Gastroesophageal sphincter (tissue), 4 donors: ENCODE measurements at places on chromosomes 2 and 18.

- H3K4me3 ChIP-seq = no peak overlapping the region
- ATAC-seq = no peak
- no peaks in the 10 kb centered on the region for H3K4me1 ChIP-seq
- H3K27ac ChIP-seq = no peak overlapping the region
- no peaks in the 10 kb centered on the region for H3K36me3 ChIP-seq
Measured at GRCh38 chr2:141513853-141514252, 617.0 kb downstream of the LRP1B start.

DNA sequence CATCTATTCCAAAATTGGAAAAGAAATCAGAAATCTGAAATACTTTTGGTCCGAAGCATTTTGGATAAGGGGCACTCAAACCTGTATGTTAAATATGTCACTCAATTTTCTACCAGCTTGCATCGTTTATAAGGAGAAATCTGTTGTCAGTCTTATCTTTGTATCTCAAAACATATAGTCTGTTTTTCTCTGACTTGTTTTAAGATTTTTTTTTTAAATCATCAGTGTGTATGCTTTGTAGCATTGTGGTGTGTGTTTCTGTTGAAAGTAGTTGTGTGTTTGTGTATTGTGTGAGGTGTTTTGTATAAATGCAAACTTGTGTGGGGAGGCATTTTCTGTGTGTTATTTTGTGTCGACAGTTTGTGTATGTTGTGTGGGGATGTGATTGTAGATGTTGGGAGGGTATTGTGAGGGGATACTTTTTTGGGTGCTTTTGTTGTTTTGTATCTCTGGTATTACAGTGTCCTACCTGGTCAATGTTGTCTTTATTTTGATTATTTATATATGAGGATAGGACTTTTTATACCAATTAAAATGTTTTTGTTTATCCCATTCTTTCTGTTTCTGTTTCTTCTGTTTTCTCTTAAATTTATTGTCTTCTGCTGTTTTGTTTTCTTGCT is 30.9 kb downstream of the SMCHD1 start:
- peaks cover 63% of the 10 kb centered on the region for H3K36me3 ChIP-seq
- ATAC-seq = no peak
- peaks cover 12% of the 10 kb centered on the region for H3K4me1 ChIP-seq
- H3K27ac ChIP-seq = no peak overlapping the region
- H3K27me3 ChIP-seq = no peaks in the 10 kb centered on the region

- no peak overlapping the region for H3K4me3 ChIP-seq
- H3K4me1 ChIP-seq = peaks cover 21% of the 10 kb centered on the region
Measured at GRCh38 chr2:190462611-190463010, 54.5 kb downstream of the MFSD6 start.

GRCh38 chr2:61363580-61363979 is 107.3 kb downstream of the USP34 start:
- no peak for ATAC-seq
- peaks cover 45% of the 10 kb centered on the region for H3K36me3 ChIP-seq
- no peaks in the 10 kb centered on the region for H3K27me3 ChIP-seq

GRCh38 chr2:205689820-205690219 is 7.5 kb downstream of the NRP2 start:
- H3K27me3 ChIP-seq = no peaks in the 10 kb centered on the region
- H3K4me3 ChIP-seq = peak overlapping the region; percentile 92
- ATAC-seq = no peak
- H3K36me3 ChIP-seq = peaks cover 4% of the 10 kb centered on the region
- peaks cover 26% of the 10 kb centered on the region for H3K4me1 ChIP-seq
- peak overlapping the region; percentile 96 for H3K27ac ChIP-seq

DNA sequence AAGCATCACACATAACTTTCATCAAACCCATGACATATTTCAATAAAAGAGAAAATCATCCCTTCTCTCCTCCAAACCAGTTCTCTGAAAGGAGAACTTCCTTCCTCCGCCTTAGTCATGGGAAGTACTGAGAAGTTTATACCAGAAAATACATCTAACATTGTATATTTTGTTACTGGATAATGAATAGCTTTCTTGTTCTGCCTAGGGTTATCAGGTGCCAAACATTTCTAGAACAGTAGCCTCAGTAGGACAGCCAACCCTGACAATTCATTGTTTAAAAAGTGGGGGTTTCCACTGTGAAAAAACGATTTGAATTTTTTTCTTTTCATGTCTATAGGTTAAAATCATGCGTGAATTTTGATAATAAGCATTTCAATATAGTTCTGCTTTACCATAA is 16.0 kb upstream of the DAW1 start:
- no peak for ATAC-seq
- H3K4me1 ChIP-seq = no peaks in the 10 kb centered on the region
- no peak overlapping the region for H3K27ac ChIP-seq
- H3K27me3 ChIP-seq = no peaks in the 10 kb centered on the region
- no peak overlapping the region for H3K4me3 ChIP-seq

GRCh38 chr18:44793685-44794084 is 113.0 kb downstream of the SETBP1 start:
- H3K27me3 ChIP-seq = no peaks in the 10 kb centered on the region
- ATAC-seq = no peak

- H3K4me1 ChIP-seq = peaks cover 14% of the 10 kb centered on the region
- no peaks in the 10 kb centered on the region for H3K36me3 ChIP-seq
Measured at GRCh38 chr2:236730393-236730792, 160.8 kb downstream of the ACKR3 start.

DNA sequence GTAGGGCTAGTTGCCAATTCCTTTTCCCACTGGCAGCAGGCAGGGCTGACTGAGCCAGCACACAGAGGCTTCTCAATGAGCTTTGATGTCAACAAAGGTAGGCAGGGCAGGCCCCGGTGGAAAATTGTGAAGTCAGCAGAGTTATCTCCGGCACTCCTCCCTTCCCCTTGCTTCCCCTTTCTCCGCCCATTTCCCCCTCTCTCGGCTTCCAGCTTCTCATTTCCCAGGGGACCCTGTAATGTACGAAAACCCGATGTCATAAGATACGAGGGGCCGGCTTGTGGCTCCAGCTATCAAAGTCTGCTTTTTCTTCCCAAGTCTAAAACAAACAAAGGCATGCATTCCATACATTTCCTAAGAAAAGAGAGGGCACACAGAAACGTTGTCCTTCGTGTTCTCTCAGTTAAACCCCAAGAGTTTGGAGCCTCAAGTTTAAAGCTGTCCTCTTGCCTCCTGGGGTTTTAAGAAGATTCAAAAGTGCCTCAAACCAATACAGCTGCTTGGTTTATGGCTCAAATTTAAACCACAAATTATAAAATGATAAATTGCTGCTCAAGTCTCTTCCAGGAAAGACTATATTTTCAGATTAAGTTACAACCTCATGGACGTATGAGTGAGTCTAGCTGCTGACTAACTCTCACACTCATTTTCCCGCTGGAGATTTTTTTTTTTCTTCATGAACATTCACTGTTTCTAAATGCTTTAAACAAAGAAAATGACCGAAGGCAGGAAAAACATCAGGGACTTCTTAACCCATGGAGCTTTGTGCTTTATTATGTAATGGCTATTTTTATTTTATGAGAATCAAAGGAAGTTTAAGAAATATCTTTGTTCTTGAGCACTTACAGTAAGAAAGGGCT is 27.2 kb upstream of the EML4 start:
- H3K4me3 ChIP-seq = no peak overlapping the region
- peaks cover 33% of the 10 kb centered on the region for H3K4me1 ChIP-seq
- peak overlapping the region; percentile 64 for H3K27ac ChIP-seq

DNA sequence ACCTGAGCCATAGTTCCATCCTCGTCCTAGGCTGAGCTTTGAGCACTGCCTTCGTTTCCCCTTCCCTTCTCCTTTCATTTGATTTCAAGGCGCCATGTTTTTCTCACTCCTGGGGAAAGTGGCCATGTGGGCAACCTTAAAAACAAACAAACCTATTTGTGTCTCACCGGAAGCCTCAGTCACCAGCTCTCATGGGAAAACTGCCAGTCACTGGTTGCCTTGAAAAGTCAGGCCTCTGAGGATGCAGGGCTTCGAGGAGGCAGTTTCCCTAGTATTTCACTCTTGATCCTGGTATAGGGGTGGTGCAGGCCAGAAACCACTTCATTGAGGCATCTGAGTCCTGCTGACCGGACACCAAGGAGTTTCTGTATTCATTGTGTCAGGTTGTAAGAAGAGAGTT is 59.2 kb upstream of the TRIB2 start:
- no peaks in the 10 kb centered on the region for H3K36me3 ChIP-seq
- no peaks in the 10 kb centered on the region for H3K4me1 ChIP-seq
- ATAC-seq = no peak
- no peak overlapping the region for H3K27ac ChIP-seq

- H3K36me3 ChIP-seq = no peaks in the 10 kb centered on the region
- H3K27ac ChIP-seq = no peak overlapping the region
- no peak overlapping the region for H3K4me3 ChIP-seq
- H3K4me1 ChIP-seq = no peaks in the 10 kb centered on the region
- ATAC-seq = no peak
- H3K27me3 ChIP-seq = no peaks in the 10 kb centered on the region
Measured at GRCh38 chr18:74610051-74610615, 12.5 kb downstream of the ZNF407 start.

GRCh38 chr2:138201286-138201685 is 237.0 kb downstream of the HNMT start:
- no peaks in the 10 kb centered on the region for H3K4me1 ChIP-seq
- H3K27ac ChIP-seq = no peak overlapping the region
- no peaks in the 10 kb centered on the region for H3K36me3 ChIP-seq

GRCh38 chr2:226423498-226423960 is 376.1 kb downstream of the IRS1 start:
- no peaks in the 10 kb centered on the region for H3K36me3 ChIP-seq
- no peak overlapping the region for H3K27ac ChIP-seq
- no peak overlapping the region for H3K4me3 ChIP-seq

- no peak for ATAC-seq
- H3K4me3 ChIP-seq = no peak overlapping the region
- H3K4me1 ChIP-seq = no peaks in the 10 kb centered on the region
- no peaks in the 10 kb centered on the region for H3K27me3 ChIP-seq
Measured at GRCh38 chr18:60182223-60182622, 190.4 kb downstream of the MC4R start.

- no peaks in the 10 kb centered on the region for H3K4me1 ChIP-seq
- H3K27me3 ChIP-seq = no peaks in the 10 kb centered on the region
- no peaks in the 10 kb centered on the region for H3K36me3 ChIP-seq
- H3K4me3 ChIP-seq = no peak overlapping the region
- no peak overlapping the region for H3K27ac ChIP-seq
Measured at GRCh38 chr2:35228584-35228983, 1127.0 kb upstream of the CRIM1 start.

GRCh38 chr2:126413079-126413478 is 242.9 kb upstream of the GYPC start:
- no peaks in the 10 kb centered on the region for H3K36me3 ChIP-seq
- H3K27me3 ChIP-seq = no peaks in the 10 kb centered on the region
- no peak for ATAC-seq
- H3K4me3 ChIP-seq = no peak overlapping the region

DNA sequence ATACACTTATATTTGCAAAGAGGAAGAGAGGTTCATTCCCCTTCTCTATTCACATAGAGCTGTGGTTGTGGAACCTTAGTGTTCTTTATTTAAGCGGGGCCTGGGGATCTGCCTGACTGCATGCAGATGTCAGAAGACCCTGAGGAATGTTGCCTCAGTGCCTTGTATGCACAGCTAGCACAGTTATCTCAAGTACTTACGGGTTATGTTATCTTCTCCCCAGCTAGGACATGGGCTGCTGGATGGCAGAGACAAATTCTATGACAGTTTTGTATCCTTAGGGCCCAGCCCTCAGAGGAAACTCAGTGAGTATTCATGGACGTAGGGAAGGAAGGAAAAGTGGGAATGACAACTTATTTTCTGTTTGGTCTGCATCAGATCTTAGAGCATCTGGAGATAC is 37.7 kb upstream of the RTN4 start:
- no peak overlapping the region for H3K27ac ChIP-seq
- H3K36me3 ChIP-seq = no peaks in the 10 kb centered on the region
- no peaks in the 10 kb centered on the region for H3K4me1 ChIP-seq
- no peaks in the 10 kb centered on the region for H3K27me3 ChIP-seq
- no peak for ATAC-seq
- no peak overlapping the region for H3K4me3 ChIP-seq

- H3K27me3 ChIP-seq = no peaks in the 10 kb centered on the region
- peak within 1 kb of the TSS; percentile 78 for H3K27ac ChIP-seq
- ATAC-seq = peak; percentile 99
Measured at GRCh38 chr2:99154643-99155536, at the start of the genes LIPT1 and TSGA10. LIPT1 (plus strand) TSS chr2:99154967; CDS start chr2:99161958, 6,991 bp downstream. TSGA10 (minus strand) TSS chr2:99154942; CDS start chr2:99109439, 45,503 bp downstream.

DNA sequence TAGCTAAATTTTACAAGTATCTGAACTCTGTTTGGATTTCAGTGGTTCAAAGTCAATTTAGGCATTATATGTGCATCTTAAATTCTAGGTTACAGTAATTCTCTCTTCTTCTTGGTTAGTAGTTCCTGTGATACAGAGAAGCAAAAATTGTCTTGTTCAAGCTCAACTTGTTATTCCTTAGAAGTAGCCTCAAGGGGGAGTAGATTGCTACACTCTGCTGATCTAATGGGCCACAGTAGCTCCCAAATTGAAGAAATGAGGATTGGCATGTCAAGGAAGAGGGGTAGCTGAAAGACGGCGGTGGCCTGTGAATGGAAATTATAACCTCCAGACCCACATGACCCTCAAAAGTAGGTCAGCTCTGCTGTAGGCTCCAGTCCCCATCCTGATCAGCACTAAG is 334.7 kb downstream of the HRH4 start:
- no peaks in the 10 kb centered on the region for H3K27me3 ChIP-seq
- no peak overlapping the region for H3K27ac ChIP-seq

DNA sequence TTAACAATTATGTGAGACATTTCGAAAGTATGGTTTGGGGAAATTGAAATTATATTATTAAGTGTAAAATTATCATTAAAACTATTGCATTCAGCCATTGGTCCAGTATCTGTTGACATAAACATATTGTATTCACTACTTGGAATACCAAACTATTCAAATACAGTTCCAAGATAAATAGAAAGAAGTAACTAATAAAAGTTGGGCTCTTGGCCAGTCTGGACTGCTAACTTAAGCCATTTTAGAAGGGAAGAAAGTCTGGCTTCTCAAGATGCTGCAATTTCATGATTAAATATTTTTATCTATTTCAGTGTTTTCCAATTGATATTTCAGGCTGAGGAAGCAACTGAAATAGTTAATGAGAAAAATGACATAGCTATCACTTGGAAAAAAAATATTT is 109.8 kb upstream of the CHRNA1 start:
- H3K4me3 ChIP-seq = no peak overlapping the region
- no peak for ATAC-seq
- peaks cover 15% of the 10 kb centered on the region for H3K4me1 ChIP-seq
- no peaks in the 10 kb centered on the region for H3K36me3 ChIP-seq

- no peaks in the 10 kb centered on the region for H3K36me3 ChIP-seq
- ATAC-seq = no peak
- no peak overlapping the region for H3K4me3 ChIP-seq
- no peaks in the 10 kb centered on the region for H3K27me3 ChIP-seq
- H3K4me1 ChIP-seq = peaks cover 82% of the 10 kb centered on the region
Measured at GRCh38 chr2:42848726-42849290, 56.4 kb upstream of the HAAO start.

GRCh38 chr2:166651080-166651675 is 157.1 kb upstream of the SCN7A start:
- H3K4me3 ChIP-seq = no peak overlapping the region
- no peak for ATAC-seq
- no peaks in the 10 kb centered on the region for H3K36me3 ChIP-seq
- H3K27ac ChIP-seq = no peak overlapping the region

GRCh38 chr18:58315041-58315440 is 271.0 kb downstream of the NEDD4L start:
- no peak overlapping the region for H3K4me3 ChIP-seq
- no peaks in the 10 kb centered on the region for H3K36me3 ChIP-seq
- H3K27ac ChIP-seq = peak overlapping the region; percentile 77
- no peaks in the 10 kb centered on the region for H3K27me3 ChIP-seq
- no peak for ATAC-seq
- H3K4me1 ChIP-seq = no peaks in the 10 kb centered on the region
